ENCODE measurements at places on chromosomes 3 and 15.

- DNase-seq = peak; percentile 65
These were observed 138.9 kb downstream of the TMCO5A start for GRCh38 chr15:38073178-38073946.

DNA sequence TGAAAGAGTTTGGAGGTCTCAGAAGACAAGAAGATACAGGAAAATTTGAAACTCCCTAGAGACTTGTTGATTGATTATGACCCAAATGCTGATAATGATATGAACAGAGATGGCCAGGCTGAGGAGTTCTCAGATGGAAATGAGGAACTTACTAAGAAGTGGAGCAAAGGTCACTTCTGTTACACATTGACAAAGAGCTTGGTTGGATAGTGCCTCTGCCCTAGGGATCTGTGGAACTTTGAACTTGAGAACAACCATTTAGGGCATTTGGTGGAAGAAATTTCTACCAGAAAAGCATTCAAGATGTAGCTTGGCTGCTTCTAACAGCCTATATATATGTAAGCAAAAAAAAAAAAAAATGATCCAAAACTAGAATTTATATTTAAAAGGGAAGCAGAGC is 48.9 kb upstream of the NAALADL2 start:
- no peak for DNase-seq

GRCh38 chr3:125386811-125387210 is 11.7 kb upstream of the ZNF148 start:
- DNase-seq = peak; percentile 84

GRCh38 chr3:177438596-177439220 is 241.4 kb upstream of the TBL1XR1 start:
- DNase-seq = no peak

- DNase-seq = no peak
These were observed 822.4 kb downstream of the VGLL3 start for GRCh38 chr3:86168512-86168911.

GRCh38 chr15:30650012-30650929 is 24.3 kb downstream of the ARHGAP11B start:
- peak; percentile 7 for DNase-seq

- peak; percentile 82 for DNase-seq
These were observed 57.4 kb downstream of the MRPS25 start for GRCh38 chr3:15007681-15008141.

DNA sequence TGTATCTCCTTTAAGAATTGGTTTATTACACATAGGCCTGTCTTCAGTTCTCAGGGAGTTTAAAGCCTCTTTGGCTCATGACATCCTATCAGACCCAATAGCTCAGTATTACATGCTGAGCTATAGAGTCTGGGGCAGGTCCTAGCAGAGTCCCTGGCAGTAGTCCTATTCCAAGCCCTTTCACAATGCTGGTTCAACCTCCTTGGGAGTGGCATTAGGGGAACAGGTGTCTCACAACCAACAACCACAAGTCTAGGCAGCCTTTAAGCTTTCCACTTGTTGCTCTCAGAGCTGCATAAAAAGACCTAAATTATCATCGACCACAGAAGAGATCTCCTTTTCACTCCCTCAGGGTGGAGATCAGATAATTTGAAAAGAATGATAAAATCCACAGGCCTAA is 22.8 kb upstream of the C2CD4B start:
- no peak for DNase-seq

DNA sequence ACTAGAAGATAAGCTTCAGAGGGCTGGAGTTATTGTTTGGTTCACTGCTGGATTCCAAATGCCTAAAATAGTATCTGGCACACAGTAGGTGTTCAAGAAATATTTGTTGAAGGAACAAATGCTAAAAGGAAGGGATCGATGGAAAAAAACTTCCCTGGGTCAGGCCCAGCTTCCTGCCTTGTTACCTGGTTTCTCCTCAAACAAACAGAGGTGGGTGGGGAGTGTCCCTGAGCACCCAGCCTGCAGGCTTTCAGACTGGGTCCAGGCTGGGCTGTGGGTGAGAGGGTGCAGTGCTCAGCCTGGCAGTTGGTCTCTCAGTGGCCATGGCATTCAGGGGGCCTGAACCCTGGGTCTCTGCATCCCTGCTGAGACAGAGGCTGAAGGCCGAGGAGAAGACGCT is 14.4 kb upstream of the STRA6 start:
- DNase-seq = no peak

- DNase-seq = no peak
These were observed 175.8 kb upstream of the ZBTB20 start for GRCh38 chr3:115322901-115323300.

GRCh38 chr3:42410370-42411131 is at the start of gene LYZL4:
LYZL4 (minus strand) TSS chr3:42410610; CDS start chr3:42407251, 3,359 bp downstream.
- DNase-seq = no peak

GRCh38 chr3:112654979-112655378 is 14.0 kb upstream of the CCDC80 start:
- no peak for DNase-seq

GRCh38 chr3:69439643-69440270 is 53.9 kb upstream of the FRMD4B start:
- DNase-seq = peak; percentile 46

GRCh38 chr3:154668187-154668586 is 238.2 kb upstream of the GPR149 start:
- DNase-seq = no peak

GRCh38 chr3:136021803-136022202 is 56.3 kb downstream of the PPP2R3A start:
- DNase-seq = no peak

- peak; percentile 41 for DNase-seq
These were observed 978.1 kb upstream of the ALCAM start for GRCh38 chr3:104388619-104389018.

- DNase-seq = no peak
These were observed 236.9 kb downstream of the THSD4 start for GRCh38 chr15:71352125-71352524.

DNA sequence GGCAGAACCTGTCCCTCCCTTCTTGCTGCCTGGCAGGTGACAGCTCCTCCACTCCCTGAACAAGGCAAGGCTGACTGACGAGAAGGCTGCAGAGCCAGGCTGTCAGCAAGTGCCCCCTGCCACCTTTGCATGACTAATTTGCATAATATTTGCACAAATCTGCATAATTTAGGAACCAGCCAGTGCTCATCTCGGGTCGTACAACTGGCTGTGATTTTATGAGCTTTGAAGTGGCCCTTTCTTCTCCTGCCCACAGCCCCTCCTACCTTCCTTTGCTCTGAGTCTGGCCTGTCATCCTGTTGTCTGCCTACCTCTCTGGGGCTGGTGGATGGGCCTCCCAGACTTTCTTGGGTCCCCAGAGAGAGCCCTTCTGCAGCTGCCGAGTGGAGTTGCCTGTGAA is 58.9 kb downstream of the LINGO1 start:
- DNase-seq = no peak

DNA sequence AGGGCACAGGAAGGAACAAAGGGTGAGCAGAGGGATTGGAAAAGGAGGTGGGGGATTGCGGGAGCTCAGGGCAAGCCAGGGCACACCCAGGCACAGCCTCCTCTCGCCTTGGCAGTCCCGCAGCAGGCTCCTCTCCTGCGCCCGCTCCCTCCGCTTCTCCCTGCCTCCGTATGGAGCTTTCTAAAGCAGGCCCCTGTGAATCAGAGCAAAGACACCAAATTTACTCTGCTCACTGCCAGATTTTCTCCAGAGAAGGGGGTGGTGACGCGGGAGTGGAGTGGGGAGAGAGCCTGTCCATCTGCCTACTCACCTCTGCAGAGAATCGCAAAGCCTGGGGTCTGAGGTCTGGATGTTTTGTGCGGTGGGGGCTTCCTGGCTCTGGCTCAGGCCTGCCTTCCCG is 20.0 kb downstream of the ATP2B2 start:
- no peak for DNase-seq

- peak; percentile 87 for DNase-seq
These were observed 497.7 kb upstream of the THBS1 start for GRCh38 chr15:39083213-39083612.

DNA sequence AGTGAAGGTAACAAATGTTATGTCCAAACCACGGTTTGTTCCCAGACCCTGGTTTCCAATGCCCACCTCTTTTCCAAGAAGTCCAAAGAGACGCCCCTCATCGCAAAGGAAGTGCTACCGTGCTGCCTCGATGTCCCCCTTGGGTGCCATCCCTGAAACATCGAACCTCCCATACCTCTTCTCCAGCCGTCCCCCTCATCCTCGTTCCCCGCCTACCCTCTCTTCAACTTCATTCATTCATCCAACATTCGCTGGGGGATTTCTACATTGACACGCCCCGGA is 467 bp downstream of the TIPIN start:
- no peak for DNase-seq

DNA sequence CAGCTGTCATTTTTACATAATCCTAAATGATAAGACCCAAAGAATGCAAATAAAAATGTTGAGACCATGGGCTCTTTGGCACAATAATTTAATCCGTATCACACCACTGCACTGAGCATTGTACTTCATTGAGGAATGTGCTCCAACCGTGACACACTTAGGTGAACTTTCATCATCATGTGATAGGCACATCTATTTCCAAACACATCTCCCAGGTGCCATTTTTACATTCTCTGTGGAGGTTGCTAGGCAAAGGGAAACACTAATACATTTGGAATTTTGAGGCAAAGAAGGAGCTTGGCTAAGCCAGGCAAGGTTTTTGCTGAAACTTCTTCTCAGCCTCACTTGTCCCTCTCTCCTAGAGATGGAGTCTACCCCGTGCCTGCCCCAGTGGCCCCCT is 68.7 kb downstream of the LRTM1 start:
- DNase-seq = no peak

DNA sequence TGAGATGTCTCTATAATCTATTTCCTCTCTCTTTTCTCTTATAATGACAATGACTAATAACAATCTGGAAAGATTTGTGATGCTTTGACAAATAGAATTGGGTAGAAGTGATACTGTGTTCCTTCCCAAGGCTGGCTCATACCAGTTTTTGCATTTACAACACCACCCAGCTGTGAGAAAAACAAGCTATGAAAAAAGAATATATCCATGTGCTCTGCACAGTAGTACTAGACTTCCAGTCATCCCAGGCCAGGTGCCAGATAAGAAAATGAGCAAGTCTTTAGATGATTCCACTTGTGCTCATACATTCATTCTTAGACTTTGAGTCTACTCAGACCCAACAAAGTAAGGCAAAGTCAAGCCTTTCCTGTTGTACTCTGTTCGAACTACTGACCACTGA is 350.2 kb upstream of the POU1F1 start:
- DNase-seq = peak; percentile 68

DNA sequence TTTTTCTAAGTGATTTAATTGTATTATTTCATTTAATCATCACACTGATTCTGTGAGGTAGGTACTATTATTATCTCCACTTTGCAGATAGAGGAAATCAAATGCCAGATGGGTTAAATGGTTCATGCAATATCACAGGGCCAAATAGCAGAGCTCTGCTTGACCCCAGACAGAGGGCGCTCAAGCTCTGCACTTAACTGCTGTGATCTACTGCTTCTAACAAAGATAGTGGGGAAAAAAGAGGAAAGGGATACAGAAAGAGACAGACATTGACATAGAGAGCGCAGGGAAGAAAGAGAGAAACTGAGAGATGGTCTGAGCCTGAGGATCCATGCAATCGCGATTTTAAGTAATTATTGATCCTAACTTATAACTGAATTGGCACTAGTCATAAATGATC is 279.1 kb upstream of the THRB start:
- peak; percentile 68 for DNase-seq

- DNase-seq = peak; percentile 5
These were observed 191.3 kb downstream of the SHOX2 start for GRCh38 chr3:157914882-157915281.

DNA sequence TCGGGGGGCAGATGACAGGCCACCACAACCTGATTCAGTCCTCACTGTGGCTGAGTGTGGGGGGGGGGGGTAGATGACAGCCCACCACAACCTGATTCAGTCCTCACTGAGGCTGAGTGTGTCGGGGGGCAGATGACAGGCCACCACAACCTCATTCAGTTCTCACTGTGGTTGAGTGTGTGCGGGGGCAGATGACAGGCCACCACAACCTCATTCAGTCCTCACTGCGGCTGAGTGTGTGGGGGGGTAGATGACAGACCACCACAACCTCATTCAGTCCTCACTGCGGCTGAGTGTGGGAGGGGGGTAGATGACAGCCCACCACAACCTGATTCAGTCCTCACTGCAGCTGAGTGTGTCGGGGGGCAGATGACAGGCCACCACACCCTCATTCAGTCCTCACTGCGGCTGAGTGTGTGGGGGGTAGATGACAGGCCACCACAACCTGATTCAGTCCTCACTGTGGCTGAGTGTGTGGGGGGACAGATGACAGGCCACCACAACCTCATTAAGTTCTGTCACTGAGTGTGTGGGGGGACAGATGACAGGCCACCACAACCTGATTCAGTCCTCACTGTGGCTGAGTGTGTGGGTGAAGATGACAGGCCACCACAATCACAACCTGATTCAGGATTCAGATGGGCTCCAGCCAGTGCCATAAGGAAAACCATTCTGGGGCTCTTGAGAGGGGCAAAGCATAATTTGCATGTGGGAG is 16.9 kb downstream of the ZNF717 start:
- DNase-seq = no peak

DNA sequence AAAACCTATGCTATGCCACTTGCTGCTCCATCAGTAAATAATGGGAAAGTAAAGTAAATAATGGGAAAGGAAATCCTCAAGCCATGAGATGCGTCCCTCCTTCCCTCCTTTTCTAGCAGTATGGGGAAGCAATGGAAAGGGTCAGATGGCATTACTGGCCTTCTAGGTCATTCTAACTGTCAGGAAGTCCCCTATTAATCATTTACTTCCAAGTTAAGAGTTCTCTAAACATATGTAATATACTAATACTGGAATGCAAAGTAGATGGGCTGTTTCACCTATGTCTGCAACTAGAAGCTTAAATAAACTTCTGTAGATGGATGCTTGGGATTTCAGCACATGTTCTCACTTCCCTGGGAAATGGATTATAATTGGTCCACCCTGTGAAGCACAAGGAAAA is 55.9 kb downstream of the MDFIC2 start:
- no peak for DNase-seq

- no peak for DNase-seq
These were observed 44.0 kb upstream of the CD96 start for GRCh38 chr3:111498022-111498421.

GRCh38 chr3:64058566-64058965 is 35.3 kb upstream of the PSMD6 start:
- no peak for DNase-seq

DNA sequence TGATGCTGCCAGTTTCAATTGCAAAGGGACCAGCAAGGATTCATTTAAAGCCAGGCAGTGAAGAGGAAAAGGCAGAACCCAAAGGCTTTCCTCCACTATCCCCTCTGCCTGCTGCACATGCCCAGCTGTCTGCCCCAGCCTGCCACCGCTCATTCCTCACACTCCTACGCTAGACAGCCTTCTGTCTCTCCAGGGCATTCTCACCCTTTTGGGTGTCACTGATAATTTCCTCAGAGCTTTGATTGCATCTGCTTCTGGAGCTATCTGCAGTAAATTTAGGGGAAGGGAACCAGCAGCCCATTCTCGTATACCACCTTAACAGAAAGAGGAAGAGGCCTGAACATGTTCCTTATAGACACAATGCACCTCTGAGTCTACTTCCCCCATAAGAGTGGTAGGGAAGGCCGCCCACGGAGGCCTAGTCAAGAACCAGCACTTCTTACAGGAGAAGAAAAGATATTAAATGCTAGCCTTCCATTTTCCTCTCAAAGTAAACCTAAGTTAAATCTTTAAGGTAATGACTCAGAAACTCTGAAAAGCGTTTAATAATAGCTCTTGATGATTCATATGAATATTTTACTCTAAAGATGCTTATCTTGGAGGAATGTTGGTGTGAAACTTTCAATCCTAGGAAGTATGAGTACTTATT is 20.9 kb downstream of the NUDT16 start:
- DNase-seq = peak; percentile 57
